ENCODE measurements at places on chromosomes 5 and 9. TPM values are rescaled to one million over a fixed set of nuclear protein-coding genes. Genes with fewer than 3 reads are reported as not detected.

DNA sequence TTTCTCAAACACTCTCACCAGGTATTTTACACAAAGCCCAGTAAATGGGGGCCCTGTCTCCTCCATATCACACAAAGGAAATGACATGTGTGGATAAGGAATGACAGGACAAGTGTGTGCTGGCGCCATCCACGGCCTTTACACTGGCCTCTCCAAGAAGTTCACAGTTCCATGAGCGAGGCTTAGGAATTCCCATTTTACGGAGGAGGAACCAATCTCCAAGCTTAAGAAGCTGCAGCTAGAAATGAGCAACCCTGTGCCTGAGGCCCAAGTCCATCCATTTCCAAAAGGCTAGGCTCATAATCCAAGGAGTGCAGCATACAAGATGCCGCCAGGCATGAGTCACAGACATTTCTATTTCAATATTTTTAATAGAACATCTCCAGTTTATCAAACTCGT is 203.4 kb downstream of the AUH start:
- H3K4me1 ChIP-seq, result peaks cover 11% of the 10 kb centered on the region
- no peaks in the 10 kb centered on the region for H3K27me3 ChIP-seq
- H3K36me3 ChIP-seq, result no peaks in the 10 kb centered on the region
- DNase-seq, result no peak
- H3K27ac ChIP-seq, result no peak overlapping the region

- no peaks in the 10 kb centered on the region for H3K36me3 ChIP-seq
- no peaks in the 10 kb centered on the region for H3K27me3 ChIP-seq
- no peak overlapping the region for H3K4me3 ChIP-seq
- no peak overlapping the region for H3K27ac ChIP-seq
- H3K4me1 ChIP-seq, result peaks cover 32% of the 10 kb centered on the region
Observed at GRCh38 chr5:82295144-82295543, 17.0 kb upstream of the RPS23 start.

RUSC2 gene
- 17.4 TPM for total RNA-seq

SLC34A3 gene
- total RNA-seq, result not detected

SPAG8 gene
- total RNA-seq, result 1.4 TPM

All from neural crest cell (in vitro differentiated cells).